T-helper 17 cell (primary cell): ENCODE measurements at places on chromosomes 1 and 21.

DNA sequence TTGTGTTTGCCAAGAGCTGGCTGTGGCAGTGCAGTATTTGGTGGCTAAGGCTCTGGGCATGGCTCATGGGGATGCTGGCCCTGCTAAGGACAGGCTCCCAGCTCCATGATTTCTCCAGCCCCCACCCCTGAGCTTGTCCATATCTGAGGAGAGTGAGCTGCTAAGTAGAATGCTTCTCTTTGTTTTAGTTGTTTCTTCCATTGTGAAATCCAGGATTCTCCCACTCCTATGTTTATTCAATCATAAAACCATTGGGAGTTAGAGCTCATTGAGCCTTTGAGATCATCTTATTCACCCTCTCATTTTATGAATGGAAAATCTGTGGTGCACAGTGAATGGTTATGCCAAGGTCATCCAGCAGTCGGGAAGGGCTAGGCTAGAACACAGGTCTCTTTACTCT lies 188.8 kb downstream of the TNR start:
- DNase-seq: no peak

DNA sequence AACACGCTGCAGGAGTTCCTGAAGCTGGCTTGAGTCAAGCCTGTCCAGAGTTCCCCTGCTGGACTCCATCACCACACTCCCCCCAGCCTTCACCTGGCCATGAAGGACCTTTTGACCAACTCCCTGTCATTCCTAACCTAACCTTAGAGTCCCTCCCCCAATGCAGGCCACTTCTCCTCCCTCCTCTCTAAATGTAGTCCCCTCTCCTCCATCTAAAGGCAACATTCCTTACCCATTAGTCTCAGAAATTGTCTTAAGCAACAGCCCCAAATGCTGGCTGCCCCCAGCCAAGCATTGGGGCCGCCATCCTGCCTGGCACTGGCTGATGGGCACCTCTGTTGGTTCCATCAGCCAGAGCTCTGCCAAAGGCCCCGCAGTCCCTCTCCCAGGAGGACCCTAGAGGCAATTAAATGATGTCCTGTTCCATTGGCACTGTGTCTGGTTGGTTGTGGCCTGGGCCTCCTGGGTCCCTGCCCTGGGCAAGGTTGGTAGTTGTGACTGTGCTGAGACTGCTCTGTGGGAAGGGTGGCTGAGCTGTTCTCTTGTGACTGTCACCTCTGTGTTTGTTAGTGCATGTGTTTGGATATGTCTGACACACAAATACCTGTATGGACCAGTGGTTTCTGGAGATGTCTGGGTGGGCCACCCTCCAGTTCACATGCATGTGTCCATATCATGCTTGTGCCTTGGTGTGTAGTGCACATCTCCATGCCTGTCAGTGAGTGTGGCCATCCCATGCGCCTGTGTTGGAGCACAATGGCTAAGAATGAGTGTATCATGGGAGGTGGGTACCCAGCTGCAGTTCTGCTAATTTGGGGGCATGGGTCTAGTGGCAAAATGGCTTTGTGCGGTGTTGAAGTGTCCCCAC lies 1.4 kb downstream of the SH3BGRL3 start:
- no peak for DNase-seq

GRCh38 chr1:118113261-118113660 lies 71.8 kb downstream of the SPAG17 start:
- no peak for DNase-seq

DNA sequence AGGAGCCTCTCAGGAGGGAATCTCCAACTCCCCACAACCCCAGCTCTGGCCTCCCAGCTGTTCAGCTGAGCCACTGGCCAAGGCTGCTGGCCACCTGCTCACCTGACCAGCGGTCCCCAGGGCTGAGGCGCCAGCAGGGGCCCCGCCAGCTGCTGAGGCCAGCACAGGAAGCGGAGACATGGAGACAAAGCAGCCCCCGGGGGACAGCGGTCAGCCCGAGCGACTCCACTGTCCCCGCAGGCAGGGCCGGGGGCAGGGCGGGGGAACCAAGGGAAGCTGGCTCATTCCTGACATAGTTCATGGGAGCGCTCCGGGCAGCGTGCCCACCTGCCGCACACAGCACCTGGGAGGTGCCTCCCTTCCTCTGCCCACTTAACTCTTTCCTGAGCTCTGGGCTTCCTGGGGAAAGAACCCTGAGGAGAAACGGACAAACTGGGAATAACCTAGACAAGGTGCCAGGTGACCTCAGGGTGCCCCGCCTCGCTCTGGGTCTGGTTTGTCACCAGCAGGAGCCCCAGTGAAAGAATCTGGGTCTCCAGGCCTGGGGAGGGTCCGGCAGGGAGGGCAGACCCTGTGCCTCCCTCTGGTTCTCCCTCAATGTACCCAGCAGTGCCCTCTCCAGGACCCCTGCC lies 10.7 kb downstream of the EPHA2 start:
- no peak for DNase-seq
